ENCODE measurements at places on chromosomes 5 and 9.

DNA sequence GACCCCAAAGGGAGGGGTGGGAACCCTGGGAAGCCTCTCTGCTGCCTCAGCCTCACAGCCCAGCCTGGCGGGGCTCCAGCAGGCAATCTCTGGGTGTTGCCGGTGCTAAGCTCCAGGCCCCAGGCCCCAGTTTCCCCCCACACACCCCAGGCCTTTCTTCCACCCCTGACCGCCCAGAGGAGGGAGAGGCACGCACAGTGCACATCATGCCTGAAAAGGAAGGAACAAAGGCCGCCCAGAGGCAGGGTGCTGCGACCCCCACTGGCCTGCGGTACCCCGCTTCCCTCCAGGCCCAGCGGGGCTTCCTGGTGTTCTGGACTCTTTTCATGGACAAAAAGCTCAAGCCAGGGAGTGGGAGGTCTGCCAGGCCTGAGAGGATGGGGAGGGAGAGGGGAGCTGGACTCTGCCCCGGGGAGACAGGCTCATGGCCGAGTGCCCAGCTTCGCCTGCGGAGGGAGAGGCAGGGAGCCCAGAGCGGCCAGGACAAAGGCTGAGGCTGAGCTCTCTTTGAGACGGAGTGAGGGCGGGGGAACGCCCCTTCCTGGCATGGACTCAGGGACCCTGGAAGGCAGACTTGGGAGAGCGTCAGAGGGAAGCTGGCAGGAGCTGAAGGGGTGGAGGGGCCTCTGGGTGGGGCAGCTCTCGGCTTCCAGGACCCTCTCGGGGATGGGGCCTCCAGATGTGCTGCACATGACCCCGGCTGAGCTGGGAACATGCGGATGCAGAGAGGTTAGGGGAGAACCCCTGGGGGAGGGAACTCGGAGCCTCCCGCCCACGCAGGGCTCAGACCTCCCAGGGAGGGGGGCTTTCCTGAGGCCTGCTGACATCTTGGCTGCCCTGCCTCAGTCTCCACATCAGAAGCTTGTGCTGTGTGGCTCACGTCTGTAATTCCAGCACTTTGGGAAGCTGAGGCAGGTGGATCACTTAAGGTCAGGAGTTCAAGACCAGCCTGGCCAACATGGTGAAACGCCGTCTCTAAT lies 1.8 kb upstream of the ENTPD2 start:
- peak; percentile 81 for DNase-seq

- no peak for DNase-seq
These were observed 223.8 kb downstream of the HSPA4 start for GRCh38 chr5:133275631-133276030.

GRCh38 chr9:92529124-92529523 lies 6.7 kb downstream of the ECM2 start:
- no peak for DNase-seq

DNA sequence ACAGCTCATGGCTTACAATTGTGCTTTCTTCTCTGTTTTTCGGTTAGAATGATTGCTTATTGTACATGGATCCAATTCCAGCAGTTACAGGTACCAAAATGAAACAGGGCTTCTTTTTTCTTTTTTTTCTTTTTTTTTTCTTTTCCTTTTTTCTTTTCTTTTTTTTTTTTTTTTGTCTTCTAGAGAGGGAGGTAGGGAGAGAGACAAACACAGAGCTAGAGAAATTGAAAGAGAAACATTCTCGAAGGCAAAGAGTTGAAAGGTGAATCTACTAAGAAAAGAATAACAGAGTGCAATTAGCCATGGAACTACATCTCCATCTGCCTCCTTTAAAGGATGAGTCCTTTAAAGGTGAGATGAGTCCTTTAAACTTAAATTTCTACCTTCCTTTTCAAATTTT lies 1.0 kb upstream of the EDIL3 start:
- DNase-seq = no peak

- no peak for DNase-seq
These were observed 152.8 kb downstream of the OLFM1 start for GRCh38 chr9:135240222-135240621.

GRCh38 chr5:41213340-41213739 lies at the start of gene C6:
Gene C6 (minus strand): TSS chr5:41213532. CDS start chr5:41203230, 10,302 bp downstream.
- DNase-seq = no peak

GRCh38 chr5:110106750-110107149 lies 417.0 kb downstream of the MAN2A1 start:
- DNase-seq = no peak

GRCh38 chr5:149664083-149664482 lies 66.0 kb upstream of the PPARGC1B start:
- DNase-seq = no peak

DNA sequence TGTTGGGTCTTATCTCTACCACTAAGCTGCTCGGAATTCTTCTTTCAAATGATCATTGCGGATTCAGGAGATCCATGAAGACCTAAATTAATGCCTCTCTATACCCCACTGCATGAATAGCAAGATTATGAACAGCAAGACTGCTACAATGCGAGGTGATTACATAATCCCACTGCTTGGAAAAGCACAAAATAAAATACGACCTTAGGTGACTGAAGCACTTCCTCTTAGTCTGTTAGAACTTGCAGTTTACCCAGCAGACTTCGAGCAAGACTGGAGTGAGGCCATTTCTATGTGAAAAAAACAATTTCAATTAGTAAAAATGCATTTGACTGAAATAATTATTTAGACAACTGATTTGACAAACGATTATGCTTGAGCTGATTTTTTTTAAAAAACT lies 59.8 kb downstream of the SH3RF2 start:
- no peak for DNase-seq
